Ovary (tissue), 10 donors: ENCODE measurements at places on chromosomes 3 and 15. TPM values are rescaled to one million over a fixed set of nuclear protein-coding genes. Genes with fewer than 3 reads are reported as not detected.

ITIH4 gene
- 7.4 TPM for total RNA-seq

DNA sequence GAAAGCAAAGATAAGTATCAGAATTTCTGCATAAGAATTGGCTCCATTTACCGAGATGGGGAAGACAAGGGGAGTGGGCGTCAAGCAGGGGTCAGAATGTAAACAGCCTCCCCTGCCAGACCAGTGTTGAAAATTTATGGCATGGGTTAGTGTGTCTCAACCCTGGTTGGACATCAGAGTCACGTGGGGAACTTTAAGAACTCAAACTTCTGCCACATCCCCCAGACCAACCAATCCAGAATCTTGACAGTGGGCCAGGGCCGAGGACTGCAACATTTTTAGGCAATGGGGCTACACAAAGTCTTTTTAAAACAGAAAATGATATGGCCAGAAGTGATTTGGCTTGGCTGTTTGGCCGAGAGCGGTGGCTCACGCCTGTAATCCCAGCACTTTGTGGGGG is 14.3 kb upstream of the MASP1 start:
- H3K27me3 ChIP-seq: no peaks in the 10 kb centered on the region
- DNase-seq: no peak
- no peaks in the 10 kb centered on the region for H3K36me3 ChIP-seq
- H3K4me1 ChIP-seq: no peaks in the 10 kb centered on the region
- no peak overlapping the region for H3K27ac ChIP-seq
- no peak overlapping the region for H3K4me3 ChIP-seq

DNA sequence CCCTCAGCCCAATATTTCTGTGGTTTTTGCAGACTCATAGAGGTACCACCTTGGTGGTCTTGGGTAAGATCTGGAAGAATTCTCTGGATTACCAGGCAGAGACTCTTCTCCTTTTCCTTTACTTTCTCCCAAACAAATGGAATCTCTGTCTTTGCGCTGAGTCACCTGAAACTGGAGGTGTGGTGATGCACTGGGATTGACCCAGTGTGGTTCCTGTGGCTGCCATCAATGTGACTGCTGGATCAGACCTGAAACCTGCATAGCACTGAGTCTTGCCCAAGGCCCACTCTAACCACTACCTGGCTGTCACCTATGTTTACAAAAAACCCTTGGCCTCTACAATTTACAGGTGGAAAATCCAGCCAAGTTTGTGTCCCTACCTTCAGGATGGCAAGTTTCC is 295.3 kb downstream of the RBMS3 start:
- H3K4me3 ChIP-seq: no peak overlapping the region
- H3K27me3 ChIP-seq: no peaks in the 10 kb centered on the region
- no peaks in the 10 kb centered on the region for H3K36me3 ChIP-seq
- DNase-seq: no peak
- no peak overlapping the region for H3K27ac ChIP-seq

DNA sequence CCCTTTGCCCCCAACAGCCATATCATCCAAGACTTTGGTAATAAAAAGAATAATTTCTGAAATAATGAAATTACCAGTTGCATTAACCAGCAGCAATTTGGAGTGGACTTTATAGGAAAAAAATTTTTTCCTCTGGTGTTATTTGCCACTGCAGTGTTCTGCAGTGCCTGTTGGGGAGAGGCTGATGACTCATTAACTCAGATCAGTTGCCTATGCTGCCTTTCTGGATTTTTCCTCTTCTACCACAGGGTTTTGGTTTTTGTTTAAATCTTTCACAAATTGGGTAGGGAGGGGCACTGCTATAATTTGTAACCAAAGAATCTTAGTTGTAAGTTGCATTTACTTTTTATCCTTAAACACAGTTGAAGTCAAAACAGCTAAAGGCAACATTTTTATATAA is 22.7 kb downstream of the ATP6V1A start:
- H3K36me3 ChIP-seq: no peaks in the 10 kb centered on the region
- no peak for DNase-seq
- H3K4me3 ChIP-seq: no peak overlapping the region
- no peaks in the 10 kb centered on the region for H3K4me1 ChIP-seq

DNA sequence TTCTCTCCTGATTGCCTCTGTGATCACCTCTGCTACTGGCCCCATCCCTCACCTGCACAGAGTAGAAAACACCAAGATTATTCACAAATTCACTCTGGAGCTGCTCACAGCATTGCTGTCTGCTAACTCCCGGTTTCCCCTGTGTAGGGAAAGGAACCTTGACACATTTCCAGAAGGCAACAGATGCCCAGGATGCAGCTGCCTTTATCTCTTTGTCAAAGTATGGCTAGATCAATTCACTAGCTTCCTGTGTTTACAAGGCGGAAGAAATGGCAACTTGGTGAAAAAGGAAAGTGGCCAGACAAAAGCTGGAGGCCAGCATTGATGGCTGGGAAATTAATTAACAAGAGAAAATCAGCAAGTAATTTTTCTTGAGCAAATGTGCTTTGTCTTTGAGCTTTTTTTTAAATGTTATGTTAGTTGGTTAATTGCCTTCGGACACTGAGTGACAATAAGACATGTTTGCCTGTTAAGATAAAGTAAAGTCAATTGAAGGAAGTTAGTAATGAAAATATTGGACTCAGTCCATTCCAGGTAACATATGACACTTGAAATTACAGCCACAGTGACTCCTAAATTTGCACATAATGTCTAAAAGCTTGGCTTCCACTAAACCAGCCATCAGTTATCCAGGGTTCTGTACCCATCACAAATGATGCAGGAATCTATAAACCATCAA is 394.6 kb upstream of the IL12A start:
- DNase-seq: no peak
- no peaks in the 10 kb centered on the region for H3K36me3 ChIP-seq
- H3K4me1 ChIP-seq: no peaks in the 10 kb centered on the region

GRCh38 chr3:39021029-39021428 is 30.7 kb downstream of the SCN11A start:
- no peaks in the 10 kb centered on the region for H3K36me3 ChIP-seq
- H3K4me1 ChIP-seq: peaks cover 1% of the 10 kb centered on the region
- DNase-seq: no peak
- H3K27ac ChIP-seq: no peak overlapping the region
- H3K27me3 ChIP-seq: no peaks in the 10 kb centered on the region

DNA sequence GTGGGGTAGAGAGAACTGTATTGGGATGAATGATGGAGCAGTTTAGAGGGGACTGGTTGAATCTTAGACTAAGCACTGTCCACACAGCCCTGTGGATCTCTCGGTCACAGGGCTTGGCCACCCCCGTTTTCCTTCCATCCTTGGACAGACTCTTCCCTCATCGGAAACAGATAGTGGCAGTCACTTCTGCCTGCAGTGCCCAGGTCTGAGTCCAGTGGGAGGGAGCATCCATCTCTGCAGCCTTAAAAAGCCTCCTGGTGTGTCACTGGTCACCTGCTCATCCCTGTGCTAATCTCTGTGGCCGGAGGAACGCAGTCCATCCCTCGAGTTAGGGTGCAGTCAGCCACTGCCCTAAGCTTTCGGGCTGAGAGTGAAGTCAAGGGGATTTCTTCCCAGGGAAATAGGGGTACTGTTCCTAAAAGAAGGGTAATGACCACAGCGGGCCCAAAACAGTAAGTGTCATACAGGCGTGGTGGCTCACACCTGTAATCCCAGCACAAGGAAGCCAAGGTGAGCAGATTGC is 32.0 kb downstream of the PLA2G4D start:
- no peaks in the 10 kb centered on the region for H3K27me3 ChIP-seq
- DNase-seq: no peak
- no peak overlapping the region for H3K4me3 ChIP-seq
- H3K27ac ChIP-seq: no peak overlapping the region
- H3K4me1 ChIP-seq: no peaks in the 10 kb centered on the region

GRCh38 chr15:90037961-90038631 is 37.0 kb downstream of the ZNF710 start:
- no peak overlapping the region for H3K27ac ChIP-seq
- no peak overlapping the region for H3K4me3 ChIP-seq
- no peaks in the 10 kb centered on the region for H3K36me3 ChIP-seq
- peaks cover 22% of the 10 kb centered on the region for H3K4me1 ChIP-seq
- DNase-seq: no peak

DNA sequence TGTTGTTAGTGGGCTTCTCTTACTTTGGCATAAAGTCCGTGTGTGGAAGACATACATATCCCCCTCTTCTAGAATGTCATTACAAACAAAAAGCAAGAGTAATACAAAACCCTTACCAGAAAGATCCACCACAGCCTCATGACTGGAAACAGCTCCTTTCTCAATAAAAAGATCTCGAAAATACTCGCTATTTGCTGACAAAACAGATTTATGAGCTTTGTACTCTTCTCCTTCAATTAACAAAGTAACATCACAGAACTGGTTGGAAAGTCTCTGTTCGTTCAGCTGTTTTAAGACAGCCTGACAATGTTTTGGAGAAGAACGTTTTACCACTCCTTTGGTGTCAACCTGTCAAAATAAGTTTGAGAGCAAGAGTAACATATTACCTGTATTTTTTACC is 5.9 kb downstream of the ZBTB11 start:
- DNase-seq: no peak
- no peaks in the 10 kb centered on the region for H3K36me3 ChIP-seq
- H3K27ac ChIP-seq: no peak overlapping the region
- H3K4me3 ChIP-seq: no peak overlapping the region
- peaks cover 6% of the 10 kb centered on the region for H3K4me1 ChIP-seq

DNA sequence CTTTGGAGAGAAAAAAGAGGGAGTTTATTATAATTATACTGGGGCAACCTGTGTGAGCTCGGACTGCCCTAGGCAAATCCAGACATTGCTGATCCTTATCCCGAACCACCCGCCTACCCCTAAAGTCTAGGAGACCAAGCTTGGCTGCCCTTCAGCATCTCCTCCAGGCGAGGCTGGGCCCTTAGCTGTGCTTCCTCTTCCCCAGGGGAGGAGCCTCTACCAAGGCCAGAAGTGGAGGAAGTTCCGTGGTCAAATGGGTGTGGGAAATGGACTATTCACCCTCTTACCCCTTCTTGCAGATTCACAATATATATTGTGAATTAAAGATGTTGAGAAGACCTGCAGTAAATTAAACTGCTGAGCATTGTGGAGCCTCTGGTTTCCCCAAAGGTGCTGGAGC is 158.3 kb upstream of the HES1 start:
- H3K4me3 ChIP-seq: no peak overlapping the region
- no peaks in the 10 kb centered on the region for H3K36me3 ChIP-seq
- peaks cover 8% of the 10 kb centered on the region for H3K4me1 ChIP-seq
- H3K27ac ChIP-seq: no peak overlapping the region
- H3K27me3 ChIP-seq: no peaks in the 10 kb centered on the region

GRCh38 chr15:88872106-88872505 is 23.2 kb downstream of the HAPLN3 start:
- H3K4me1 ChIP-seq: no peaks in the 10 kb centered on the region
- no peak for DNase-seq
- H3K27ac ChIP-seq: no peak overlapping the region
- H3K27me3 ChIP-seq: no peaks in the 10 kb centered on the region

DNA sequence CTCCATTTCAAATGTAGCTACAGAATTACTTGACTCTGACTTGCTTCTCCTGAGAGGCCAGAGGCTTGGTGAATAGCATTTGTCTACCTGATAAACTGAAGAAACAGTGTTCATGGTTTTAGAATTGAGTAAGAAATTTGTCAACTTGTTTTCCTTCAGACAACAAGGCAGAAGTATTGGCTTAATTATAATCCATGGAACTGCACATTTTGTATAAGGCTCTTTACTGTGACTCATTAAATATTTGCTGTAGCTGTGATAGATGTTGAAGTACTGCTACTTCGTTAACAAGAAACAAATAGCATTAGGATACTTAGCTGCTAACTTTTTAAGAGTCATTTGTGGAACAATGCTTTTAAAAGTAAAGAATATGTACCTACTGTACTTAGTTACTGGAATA is 4.6 kb downstream of the UNC13C start:
- no peaks in the 10 kb centered on the region for H3K27me3 ChIP-seq
- H3K27ac ChIP-seq: no peak overlapping the region
- H3K4me1 ChIP-seq: no peaks in the 10 kb centered on the region
- no peaks in the 10 kb centered on the region for H3K36me3 ChIP-seq
- no peak overlapping the region for H3K4me3 ChIP-seq

DNA sequence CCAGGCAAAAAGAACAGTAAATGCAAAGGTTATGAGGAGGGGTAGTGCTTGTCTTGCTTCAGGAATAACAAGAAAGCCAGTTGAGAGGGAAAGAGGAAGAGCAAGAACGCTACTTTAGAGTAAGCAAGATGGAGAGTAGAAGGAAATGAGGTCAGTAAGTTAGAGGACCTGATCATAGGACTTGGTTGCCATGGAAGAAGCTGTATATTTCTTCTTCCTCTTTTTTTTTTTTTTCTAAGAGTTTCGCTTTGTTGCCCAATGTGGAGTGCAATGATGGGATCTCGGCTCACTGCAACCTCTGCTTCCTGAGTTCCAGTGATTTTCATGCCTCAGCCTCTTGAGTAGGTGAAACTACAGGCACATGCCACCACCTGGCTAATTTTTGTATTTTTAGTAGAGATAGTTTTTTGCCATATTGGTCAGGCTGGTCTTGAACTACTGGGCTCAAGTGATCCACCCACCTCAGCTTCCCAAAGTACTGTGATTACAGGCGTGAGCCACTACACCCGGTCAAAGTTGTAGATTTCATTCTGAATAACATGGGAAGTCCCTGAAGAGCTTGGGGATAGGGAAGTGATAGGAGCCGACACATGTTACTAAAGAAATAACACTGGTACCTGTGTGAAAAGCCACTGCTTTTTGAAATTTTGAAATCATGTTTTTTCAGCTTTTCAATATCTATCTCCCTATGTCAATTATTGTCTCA is 527.9 kb upstream of the NAALADL2 start:
- no peaks in the 10 kb centered on the region for H3K4me1 ChIP-seq
- no peaks in the 10 kb centered on the region for H3K36me3 ChIP-seq
- H3K27me3 ChIP-seq: no peaks in the 10 kb centered on the region
- H3K27ac ChIP-seq: no peak overlapping the region

DNA sequence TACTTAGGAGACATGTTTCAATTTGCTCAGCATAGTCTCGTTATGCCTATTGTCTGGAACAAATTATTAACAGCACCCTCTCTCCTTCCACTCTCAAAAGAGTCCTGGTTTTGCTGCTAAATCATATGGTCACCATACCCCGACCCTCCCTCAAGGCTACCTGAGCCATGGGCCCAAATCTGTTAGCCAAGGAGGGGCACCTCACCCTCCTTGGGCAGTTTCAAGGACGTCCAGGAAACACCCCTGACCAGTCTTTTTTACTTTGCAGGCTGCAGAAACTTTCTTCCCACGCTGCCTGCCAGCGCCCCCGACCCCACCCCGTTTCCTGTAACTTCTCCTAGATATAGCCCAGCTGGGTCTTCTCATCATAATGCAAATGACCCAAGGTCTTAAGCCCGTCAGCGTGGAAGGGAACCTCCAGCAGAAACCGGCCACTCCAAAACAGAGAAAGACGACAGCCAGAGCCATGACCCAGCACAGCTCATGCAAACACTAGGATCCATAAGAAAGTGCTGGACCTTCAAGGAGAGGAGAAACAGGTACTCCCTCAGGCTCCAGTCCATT is 62.3 kb downstream of the ADCY5 start:
- no peak overlapping the region for H3K27ac ChIP-seq
- H3K27me3 ChIP-seq: no peaks in the 10 kb centered on the region
- no peaks in the 10 kb centered on the region for H3K36me3 ChIP-seq

- peaks cover 5% of the 10 kb centered on the region for H3K4me1 ChIP-seq
- no peaks in the 10 kb centered on the region for H3K36me3 ChIP-seq
- H3K4me3 ChIP-seq: no peak overlapping the region
- DNase-seq: no peak
- H3K27me3 ChIP-seq: no peaks in the 10 kb centered on the region
These were observed 11.5 kb downstream of the POMGNT2 start for GRCh38 chr3:43094381-43094780.
